Renal cortical epithelial cell (primary cell): ENCODE measurements at places on chromosomes 2 and 18. TPM values are rescaled to one million over a fixed set of nuclear protein-coding genes. Genes with fewer than 3 reads are reported as not detected.

The CLIP4 gene
- total RNA-seq, result 63.9 and 72.1 TPM in 2 replicates

The TMEM237 gene
- 24.7 and 31.4 TPM in 2 replicates for total RNA-seq

GRCh38 chr18:64718808-64719207 is 569.9 kb upstream of the LINC00305 start:
- no peak for DNase-seq

GRCh38 chr2:145268931-145269330 is 749.0 kb upstream of the ZEB2 start:
- DNase-seq, result no peak
